ENCODE measurements at places on chromosomes 16 and 17. TPM values are rescaled to one million over a fixed set of nuclear protein-coding genes. Genes with fewer than 3 reads are reported as not detected.

The PRSS22 gene
- not detected for total RNA-seq

The STAC2 gene
- 0.37 TPM for total RNA-seq

The SLC13A2 gene
- total RNA-seq: 0.79 TPM

The CMTM2 gene
- 454 TPM for total RNA-seq

The WDR45B gene
- 163 TPM for total RNA-seq

The CDK3 gene
- total RNA-seq: 16.9 TPM

The KRTAP9-9 gene
- total RNA-seq: not detected

The KRT39 gene
- not detected for total RNA-seq

The PAQR4 gene
- total RNA-seq: 7.1 TPM

The ACSF3 gene
- total RNA-seq: 70.1 TPM

The KATNB1 gene
- total RNA-seq: 52.7 TPM

The CD300LB gene
- 0.71 TPM for total RNA-seq

The KRT12 gene
- 0.63 TPM for total RNA-seq

The CDC6 gene
- 22.8 TPM for total RNA-seq

The BCL6B gene
- total RNA-seq: 3.5 TPM

The ZNF213 gene
- total RNA-seq: 43.1 TPM

The TMEM220 gene
- total RNA-seq: 22.2 TPM

The CD300H gene
- not detected for total RNA-seq

The TERB1 gene
- 12.1 TPM for total RNA-seq

The NR1D1 gene
- 23.6 TPM for total RNA-seq

The PHOSPHO1 gene
- 138 TPM for total RNA-seq
